Mucosa of descending colon (tissue), 3 donors: ENCODE measurements at places on chromosomes 2 and 18.
A peak's percentile ranks its signal among the peaks of the same experiment; 100 is the strongest.

GRCh38 chr2:119699016-119699606, 20.1 kb downstream of the TMEM177 start:
- no peak for DNase-seq

- no peak for DNase-seq
Observed at GRCh38 chr18:35474884-35475283, 22.9 kb downstream of the INO80C start.

GRCh38 chr2:76563730-76564129, 853.0 kb upstream of the GCFC2 start:
- DNase-seq: no peak

DNA sequence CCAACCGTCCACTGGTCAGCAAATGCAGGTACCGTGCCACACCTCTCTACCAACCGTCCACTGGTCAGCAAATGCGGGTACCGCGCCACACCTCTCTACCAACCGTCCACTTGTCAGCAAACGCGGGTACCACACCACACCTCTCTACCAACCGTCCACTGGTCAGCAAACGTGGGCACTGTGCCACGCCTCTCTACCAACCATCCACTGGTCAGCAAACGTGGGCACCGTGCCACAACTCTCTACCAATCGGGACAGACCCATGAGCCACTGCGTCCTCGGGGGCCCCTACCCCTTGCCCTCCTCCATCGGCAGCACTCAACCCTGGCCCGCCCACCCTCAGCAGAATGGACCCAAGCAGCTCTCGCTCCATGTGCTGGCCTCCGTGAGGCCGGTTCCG, 226.4 kb upstream of the SALL3 start:
- peak; percentile 30 for DNase-seq

- peak; percentile 64 for DNase-seq
Observed at GRCh38 chr2:170714381-170715061, 616 bp upstream of the SP5 start.

GRCh38 chr2:147683380-147683779, 161.4 kb upstream of the ACVR2A start:
- DNase-seq: no peak

- DNase-seq: peak; percentile 75
Observed at GRCh38 chr2:54904836-54905235, 145.4 kb downstream of the RTN4 start.

DNA sequence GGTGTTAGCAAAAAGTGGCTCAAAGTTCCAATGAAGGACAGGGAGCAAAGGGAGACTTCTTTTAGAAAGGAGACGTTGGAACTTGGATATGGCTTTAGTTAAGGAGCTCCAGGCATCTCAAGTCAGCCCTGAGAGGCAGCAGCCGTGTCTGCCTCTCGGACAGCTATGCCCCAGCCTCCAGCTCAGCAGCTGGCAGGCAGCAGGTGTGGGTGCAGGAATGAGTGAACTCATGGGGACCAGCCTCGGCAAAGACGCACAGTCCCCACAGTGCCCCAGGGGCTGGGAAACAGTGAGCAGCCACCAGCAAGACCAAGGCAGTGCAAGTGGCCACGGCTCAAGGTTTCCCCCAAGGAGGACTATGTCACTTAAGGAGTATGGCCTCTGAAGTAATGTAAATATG, 1.6 kb upstream of the LRRFIP1 start:
- DNase-seq: no peak
